ENCODE measurements at places on chromosomes 11 and 22.
A peak's percentile ranks its signal among the peaks of the same experiment; 100 is the strongest.

GRCh38 chr11:125773516-125773915 lies 5.1 kb downstream of the PATE2 start:
- DNase-seq = peak; percentile 19

- no peak for DNase-seq
Measured at GRCh38 chr11:9037963-9038362, 34.2 kb upstream of the NRIP3 start.

DNA sequence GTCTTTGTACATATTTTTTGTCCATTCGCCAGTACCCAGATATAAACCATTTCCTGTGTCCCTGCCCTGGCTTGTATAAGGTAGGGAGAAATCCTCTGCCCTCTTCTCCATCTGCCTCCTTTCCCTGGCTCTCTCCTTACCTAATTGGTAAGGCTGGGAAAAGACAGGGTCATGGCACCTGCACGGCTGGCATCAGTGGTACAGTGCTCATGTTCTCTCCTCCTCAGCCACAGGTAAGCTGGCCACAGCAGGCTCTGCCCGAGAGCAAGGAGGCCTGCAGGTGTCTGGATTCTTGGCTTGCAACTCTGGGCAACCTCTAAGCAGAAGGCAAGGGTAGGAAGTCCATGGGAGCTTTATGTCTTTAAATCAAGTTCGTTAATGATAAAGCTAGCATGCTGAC lies 419.9 kb downstream of the BUD13 start:
- no peak for DNase-seq

GRCh38 chr11:126491092-126491491 lies 135.6 kb downstream of the ST3GAL4 start:
- DNase-seq = no peak

DNA sequence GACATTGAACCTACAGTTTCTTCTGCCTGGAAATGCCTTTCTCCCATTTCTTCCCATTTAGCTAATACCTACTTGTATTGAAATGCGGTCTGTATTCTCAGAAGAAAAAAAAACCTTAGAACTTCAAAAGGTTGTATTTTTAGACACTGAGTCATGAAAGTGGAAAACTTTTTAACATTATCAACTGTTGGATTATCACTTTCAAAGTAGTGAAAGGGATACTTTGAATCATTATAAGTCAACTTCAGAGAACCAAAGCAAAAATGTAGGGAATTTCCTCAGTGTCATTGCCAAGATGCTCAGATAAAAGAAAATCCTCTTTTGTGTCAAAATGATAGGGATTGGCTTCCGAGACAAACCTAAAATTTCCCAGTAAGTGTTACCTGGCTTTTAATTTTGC lies 6.6 kb downstream of the HOATZ start:
- DNase-seq = peak; percentile 54

- peak; percentile 72 for DNase-seq
Measured at GRCh38 chr11:120675171-120675570, 163.6 kb downstream of the GRIK4 start.

DNA sequence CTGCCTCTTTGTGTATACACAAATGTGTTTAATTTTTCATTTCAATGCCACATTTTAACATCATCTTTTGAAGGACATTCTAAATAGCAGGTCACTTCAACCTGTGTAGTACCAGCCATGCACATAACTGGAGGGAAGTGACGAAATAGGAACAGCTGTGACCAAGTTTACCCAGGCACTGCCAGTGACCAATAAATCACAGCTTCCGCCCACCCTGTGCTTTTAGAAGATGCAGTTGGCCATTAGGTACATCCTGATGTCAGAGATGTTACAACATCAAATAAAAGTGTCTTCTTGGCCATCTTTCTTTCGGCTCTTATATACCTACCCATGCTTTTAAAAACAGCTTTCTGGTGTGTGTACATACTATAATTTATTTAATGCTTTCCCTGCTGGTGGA lies 7.8 kb downstream of the LDLRAD3 start:
- DNase-seq = no peak

DNA sequence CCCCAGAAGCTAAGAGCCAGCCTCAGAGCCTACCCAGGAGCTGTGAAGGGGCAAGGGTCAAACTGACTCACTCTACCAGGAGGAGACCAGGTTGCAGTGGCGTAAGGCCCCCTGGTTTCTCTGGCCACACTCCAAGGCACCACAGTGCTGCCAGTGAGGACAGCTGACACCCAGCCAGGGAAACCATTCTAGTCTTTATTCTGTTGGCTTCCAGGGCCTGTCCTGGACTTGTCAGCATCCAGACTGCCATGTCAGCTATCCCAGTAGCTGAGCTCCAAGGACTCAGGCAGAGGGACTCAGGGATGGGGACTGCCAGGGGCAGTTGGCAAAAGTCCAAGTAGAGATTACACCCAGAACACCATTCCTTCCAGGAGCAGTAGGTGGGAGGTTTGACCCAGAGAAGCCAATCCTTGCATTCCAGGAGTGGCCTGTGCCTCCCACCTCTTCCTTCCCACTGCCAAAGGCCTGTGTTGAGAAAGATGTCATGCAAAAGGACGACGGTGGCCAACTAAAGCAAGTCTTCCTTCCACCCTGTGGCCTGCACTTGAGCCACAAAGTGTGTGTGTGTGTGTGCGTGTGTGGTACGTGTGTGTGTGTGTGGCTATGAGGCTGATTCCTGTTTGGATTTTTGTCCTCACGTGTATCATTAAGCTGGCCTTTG lies 3.6 kb upstream of the MAPK8IP1 start:
- no peak for DNase-seq

DNA sequence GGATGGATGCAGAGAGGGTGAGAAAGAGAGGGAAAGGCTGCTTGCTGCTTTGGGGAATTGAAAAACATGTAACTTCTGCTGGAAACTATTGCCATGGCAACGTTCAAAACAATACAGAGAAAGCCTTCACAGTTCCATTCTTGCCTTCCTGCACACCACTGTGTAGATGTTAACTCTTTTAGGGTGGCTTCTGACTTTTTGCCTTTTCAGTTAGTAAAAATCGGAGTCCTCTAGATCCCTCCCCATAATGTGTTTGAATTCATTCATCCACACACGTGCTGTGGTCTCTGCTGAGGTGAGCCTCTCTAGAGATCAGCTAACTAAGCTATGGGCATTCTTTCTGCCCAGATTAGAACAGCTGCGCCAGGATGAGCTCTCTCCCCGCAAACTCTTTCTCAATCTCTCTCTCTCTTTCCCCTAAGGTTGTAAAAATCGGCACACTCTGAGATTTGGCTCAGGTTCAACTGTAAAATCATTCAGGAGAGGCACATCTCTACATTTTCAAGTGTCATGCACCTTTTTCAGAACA lies 1178.3 kb downstream of the LRRC4C start:
- DNase-seq = peak; percentile 78

- DNase-seq = no peak
Measured at GRCh38 chr11:67612751-67613150, 6.0 kb downstream of the NDUFV1 start.

- no peak for DNase-seq
Measured at GRCh38 chr22:45638197-45638596, 33.4 kb upstream of the ATXN10 start.

GRCh38 chr11:47572715-47573255 lies 6.0 kb downstream of the KBTBD4 start:
- DNase-seq = peak; percentile 45

DNA sequence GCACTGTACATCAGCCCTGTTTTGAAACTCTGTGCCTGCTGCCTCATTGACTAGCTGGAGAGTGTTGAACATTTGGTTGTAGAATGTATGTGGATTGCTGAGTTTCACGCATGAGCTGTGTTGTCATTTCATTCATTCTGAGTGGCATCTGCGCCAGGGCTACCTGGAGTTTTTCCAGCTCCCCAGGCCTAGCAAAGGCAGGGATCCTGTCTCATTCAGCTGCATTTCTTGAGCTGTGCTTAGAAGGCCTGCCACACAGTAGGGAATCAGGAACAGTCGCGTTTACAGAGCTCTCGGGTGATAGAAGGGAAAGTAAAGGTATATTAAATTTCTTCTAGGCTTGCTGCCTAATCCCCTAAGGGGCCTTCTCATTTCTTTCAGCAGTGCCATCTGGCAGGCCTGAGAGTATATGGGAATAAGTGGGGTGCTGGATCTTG lies 44.3 kb downstream of the PTPRJ start:
- peak; percentile 59 for DNase-seq

DNA sequence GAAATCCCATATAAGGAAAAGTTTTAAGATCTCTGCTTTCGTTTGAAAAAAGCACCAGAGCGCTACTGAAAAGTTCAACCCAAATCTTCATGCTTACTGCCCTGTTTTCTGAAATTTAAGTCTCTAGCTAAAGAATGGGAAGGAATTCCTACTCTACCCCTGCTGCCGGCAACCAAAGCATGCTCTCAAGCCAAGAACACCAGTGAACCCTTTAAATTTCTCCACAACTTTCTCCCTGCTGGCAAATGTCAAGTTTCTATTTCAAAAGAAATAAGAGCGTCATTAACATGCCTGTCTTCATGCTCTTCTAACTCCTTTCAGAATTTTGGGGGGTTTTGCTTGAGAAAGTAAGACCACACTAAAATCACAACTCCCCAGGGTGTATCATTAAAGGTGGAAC lies 6.8 kb upstream of the SMCO4 start:
- no peak for DNase-seq
